Aorta (tissue), 5 donors: ENCODE measurements at places on chromosomes 1 and 21. TPM values are rescaled to one million over a fixed set of nuclear protein-coding genes. Genes with fewer than 3 reads are reported as not detected.

GRCh38 chr1:86447198-86447790, 21.4 kb upstream of the CLCA1 start:
- no peak overlapping the region for H3K4me3 ChIP-seq
- DNase-seq, result no peak
- H3K4me1 ChIP-seq, result no peaks in the 10 kb centered on the region
- H3K27me3 ChIP-seq, result no peaks in the 10 kb centered on the region
- H3K27ac ChIP-seq, result no peak overlapping the region

GRCh38 chr1:67571901-67572593, 113.0 kb upstream of the GADD45A start:
- H3K4me3 ChIP-seq, result no peak overlapping the region
- H3K36me3 ChIP-seq, result no peaks in the 10 kb centered on the region
- H3K27ac ChIP-seq, result no peak overlapping the region
- DNase-seq, result no peak
- no peaks in the 10 kb centered on the region for H3K27me3 ChIP-seq

GRCh38 chr1:85085417-85085816, 37.1 kb upstream of the MCOLN3 start:
- H3K4me1 ChIP-seq, result no peaks in the 10 kb centered on the region
- H3K27me3 ChIP-seq, result no peaks in the 10 kb centered on the region
- DNase-seq, result no peak
- no peak overlapping the region for H3K27ac ChIP-seq
- H3K4me3 ChIP-seq, result no peak overlapping the region

DNA sequence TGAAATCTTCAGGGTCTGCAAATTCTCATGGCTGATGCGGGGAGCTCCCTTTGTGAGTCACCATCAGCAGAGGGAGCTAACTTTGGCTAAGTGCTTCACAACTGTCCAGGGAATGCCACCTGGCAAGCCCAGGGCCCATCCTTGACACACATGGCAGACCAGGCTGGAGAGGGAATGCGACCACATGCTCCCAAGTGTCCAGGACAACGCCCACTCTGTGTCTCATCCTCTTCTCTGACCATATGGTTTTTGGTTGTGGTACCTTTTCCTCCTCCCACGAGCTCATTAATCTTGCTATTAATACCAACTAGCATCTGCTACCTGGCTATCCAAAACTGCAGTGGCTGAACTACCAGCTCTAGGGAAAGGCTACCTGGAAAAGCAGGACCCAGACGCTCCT, 37.1 kb upstream of the CLSTN1 start:
- H3K4me3 ChIP-seq, result no peak overlapping the region
- no peaks in the 10 kb centered on the region for H3K4me1 ChIP-seq
- H3K27ac ChIP-seq, result no peak overlapping the region
- no peaks in the 10 kb centered on the region for H3K27me3 ChIP-seq

DNA sequence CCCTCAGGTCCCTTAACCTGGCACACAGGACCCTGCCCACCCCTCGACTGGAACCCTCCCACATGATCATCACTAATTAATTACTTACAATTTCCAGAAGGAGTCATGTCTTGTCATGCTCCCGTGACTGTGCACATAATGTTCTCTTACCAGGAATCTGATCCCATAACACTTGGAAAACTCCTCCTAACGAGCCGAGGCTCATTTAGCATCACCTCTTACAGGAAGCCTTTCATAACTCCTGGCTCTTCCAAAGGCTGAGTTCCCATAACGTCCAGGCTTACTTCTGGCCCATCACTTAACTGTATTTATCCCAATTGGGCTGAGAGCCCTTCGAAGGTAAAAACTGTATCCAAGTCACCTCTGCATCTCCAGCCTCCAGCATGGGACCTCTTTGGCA, 147.9 kb upstream of the JUN start:
- H3K36me3 ChIP-seq, result no peaks in the 10 kb centered on the region
- no peak overlapping the region for H3K27ac ChIP-seq
- no peak for DNase-seq
- no peak overlapping the region for H3K4me3 ChIP-seq

DNA sequence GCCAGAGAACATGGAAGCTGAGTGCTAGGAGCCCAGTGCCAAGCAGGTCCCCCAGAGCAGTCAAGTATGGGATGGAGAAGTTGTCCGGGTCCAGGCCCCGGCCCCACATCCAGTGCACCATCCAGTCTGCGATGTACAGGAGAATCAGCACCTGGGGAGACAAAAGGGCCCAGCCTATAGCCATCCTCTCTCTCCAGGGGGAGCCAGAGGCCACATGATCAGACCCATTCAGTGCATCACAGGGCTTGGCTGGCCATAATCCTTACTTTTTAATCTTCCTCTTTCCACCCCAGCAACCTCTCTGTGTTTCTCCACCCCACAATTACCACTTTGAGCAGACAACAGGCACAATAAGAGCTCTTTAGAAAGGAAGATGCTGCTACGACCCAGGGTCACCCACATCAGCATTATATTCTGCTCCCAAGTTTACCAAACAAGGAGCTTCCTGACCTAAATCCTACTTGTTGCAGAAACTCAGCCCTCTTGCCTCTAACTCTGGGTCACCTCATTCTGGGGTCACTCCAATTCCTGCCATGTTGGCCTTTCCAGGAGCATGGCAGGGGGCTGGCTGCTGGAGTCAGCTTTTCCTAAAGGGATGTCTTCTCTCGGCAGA, 16.4 kb upstream of the RAB29 start:
- no peaks in the 10 kb centered on the region for H3K4me1 ChIP-seq
- H3K36me3 ChIP-seq, result peaks cover 8% of the 10 kb centered on the region
- H3K27ac ChIP-seq, result no peak overlapping the region
- H3K27me3 ChIP-seq, result no peaks in the 10 kb centered on the region
- no peak overlapping the region for H3K4me3 ChIP-seq

DNA sequence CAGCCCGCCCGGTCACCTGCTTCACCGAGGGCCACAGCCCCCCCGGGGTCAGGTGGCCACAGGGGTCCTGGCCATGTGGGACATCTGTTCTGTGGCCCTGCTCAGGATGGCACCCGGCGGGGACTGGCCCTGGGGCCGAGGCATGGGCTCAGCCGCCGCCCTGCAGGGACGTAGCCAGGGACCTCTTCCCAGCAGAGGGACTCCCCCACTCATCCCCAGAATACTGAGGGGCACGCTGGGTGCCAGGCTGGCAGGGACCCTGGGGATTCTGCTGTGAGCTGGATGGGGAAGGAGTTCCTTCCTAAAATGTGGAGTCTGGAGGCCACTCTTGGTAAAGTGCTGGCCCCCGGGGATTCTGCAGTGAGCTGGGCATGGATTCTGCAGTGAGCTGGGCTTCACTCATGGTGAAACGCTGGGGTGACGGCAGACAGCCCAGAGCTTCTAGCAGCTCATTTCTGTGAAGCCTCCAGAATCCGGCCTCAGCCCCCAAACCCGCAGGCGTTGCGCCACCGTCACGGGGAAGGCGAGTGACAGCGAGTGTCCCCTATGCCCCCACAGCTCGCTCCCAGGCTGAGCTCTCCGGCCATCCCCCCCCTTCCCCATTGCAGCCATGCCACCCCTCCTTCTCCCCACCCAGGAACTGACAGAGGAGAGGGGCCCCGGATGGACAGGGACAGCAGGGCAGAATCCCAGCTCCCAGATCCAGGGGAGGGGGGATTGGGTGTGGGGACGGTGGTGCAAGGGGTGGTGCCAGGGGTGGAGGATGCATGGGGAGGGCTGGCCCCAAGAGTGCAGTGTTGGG, 1.4 kb downstream of the ITGB2 start:
- no peak for DNase-seq
- no peaks in the 10 kb centered on the region for H3K27me3 ChIP-seq
- no peaks in the 10 kb centered on the region for H3K36me3 ChIP-seq
- no peak overlapping the region for H3K27ac ChIP-seq
- H3K4me1 ChIP-seq, result no peaks in the 10 kb centered on the region

GRCh38 chr1:246891105-246891504, 40.6 kb downstream of the AHCTF1 start:
- no peak overlapping the region for H3K4me3 ChIP-seq
- H3K27me3 ChIP-seq, result no peaks in the 10 kb centered on the region
- peaks cover 2% of the 10 kb centered on the region for H3K36me3 ChIP-seq
- no peaks in the 10 kb centered on the region for H3K4me1 ChIP-seq
- no peak for DNase-seq
- no peak overlapping the region for H3K27ac ChIP-seq

- H3K4me1 ChIP-seq, result no peaks in the 10 kb centered on the region
- no peak overlapping the region for H3K4me3 ChIP-seq
- no peaks in the 10 kb centered on the region for H3K27me3 ChIP-seq
- H3K36me3 ChIP-seq, result no peaks in the 10 kb centered on the region
- no peak for DNase-seq
Measured at GRCh38 chr1:7482772-7483495, 288.2 kb upstream of the VAMP3 start.

DNA sequence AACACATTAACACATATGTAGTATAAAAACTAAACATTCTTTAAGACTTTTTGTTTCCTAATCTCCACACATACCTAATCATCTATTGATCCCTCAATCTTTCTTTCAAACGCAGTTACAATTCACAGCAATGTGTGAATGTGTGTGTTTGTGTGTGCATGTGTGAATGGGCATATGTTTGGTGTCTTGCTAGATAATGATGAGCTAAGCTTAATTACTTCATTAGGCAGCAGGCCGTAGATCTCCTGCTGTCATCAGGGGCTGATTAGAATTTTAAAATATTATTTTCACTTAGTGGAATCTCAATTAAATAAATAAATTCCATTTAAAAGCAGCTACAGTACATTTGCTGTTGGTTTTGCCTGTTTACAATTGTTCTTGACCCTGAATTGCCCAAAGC, 187.8 kb upstream of the LHX8 start:
- no peaks in the 10 kb centered on the region for H3K27me3 ChIP-seq
- no peak overlapping the region for H3K27ac ChIP-seq
- no peak overlapping the region for H3K4me3 ChIP-seq

- no peaks in the 10 kb centered on the region for H3K4me1 ChIP-seq
- DNase-seq, result no peak
- no peak overlapping the region for H3K4me3 ChIP-seq
- H3K27me3 ChIP-seq, result no peaks in the 10 kb centered on the region
Measured at GRCh38 chr1:99784809-99785255, 18.4 kb upstream of the FRRS1 start.

- no peaks in the 10 kb centered on the region for H3K27me3 ChIP-seq
- H3K27ac ChIP-seq, result no peak overlapping the region
- DNase-seq, result no peak
- no peaks in the 10 kb centered on the region for H3K36me3 ChIP-seq
- no peak overlapping the region for H3K4me3 ChIP-seq
Measured at GRCh38 chr1:246836209-246836966, 95.4 kb downstream of the AHCTF1 start.

DNA sequence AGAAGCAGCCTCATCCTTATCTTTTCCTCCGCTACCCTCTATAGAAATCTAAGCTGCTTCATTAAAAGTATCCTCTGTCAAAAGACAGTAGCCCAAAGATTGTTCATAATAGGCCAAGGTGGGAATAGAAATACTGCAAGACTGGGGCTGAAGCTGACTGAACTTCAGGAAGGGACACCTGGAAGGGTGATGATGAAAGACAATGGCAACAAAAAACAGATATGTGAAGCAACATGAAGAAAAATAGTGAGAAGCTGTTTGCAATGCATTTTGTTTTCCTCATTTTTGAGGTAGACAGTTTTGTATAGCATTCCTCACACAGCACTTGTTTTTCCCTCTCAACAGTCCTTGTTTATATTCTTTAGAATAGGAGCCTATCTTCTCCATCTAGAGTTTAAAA, 16.9 kb downstream of the DCAF8 start:
- H3K4me3 ChIP-seq, result no peak overlapping the region
- H3K36me3 ChIP-seq, result no peaks in the 10 kb centered on the region
- no peak for DNase-seq
- H3K4me1 ChIP-seq, result peaks cover 3% of the 10 kb centered on the region
- no peaks in the 10 kb centered on the region for H3K27me3 ChIP-seq
- no peak overlapping the region for H3K27ac ChIP-seq

GRCh38 chr1:23792151-23792945, 1.4 kb downstream of the LYPLA2 start:
- no peaks in the 10 kb centered on the region for H3K27me3 ChIP-seq
- DNase-seq, result no peak
- peaks cover 3% of the 10 kb centered on the region for H3K36me3 ChIP-seq
- no peaks in the 10 kb centered on the region for H3K4me1 ChIP-seq

- H3K27me3 ChIP-seq, result no peaks in the 10 kb centered on the region
- DNase-seq, result no peak
- no peaks in the 10 kb centered on the region for H3K36me3 ChIP-seq
- H3K27ac ChIP-seq, result no peak overlapping the region
- H3K4me3 ChIP-seq, result no peak overlapping the region
Measured at GRCh38 chr1:244779410-244779809, 56.0 kb upstream of the COX20 start.

DNA sequence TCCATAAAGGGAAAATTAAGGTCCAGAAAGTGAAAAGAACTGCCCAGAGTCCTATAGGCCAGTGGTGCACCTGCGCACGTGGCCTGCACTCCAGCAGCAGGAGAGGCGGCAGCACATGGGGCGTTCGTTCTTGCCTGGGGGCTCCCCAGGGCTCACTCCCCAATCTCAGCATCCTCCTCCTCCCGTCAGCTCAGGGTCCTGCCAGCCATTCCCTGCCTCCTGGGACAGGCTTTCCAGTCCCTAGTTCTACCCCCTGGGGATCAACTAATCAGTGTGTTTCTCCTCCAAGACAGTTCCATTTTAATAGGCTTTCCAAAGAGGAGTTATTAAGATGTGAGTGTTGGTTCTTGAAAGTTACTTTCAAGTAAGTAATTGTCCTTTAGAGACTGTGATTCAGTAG, 1.2 kb upstream of the A3GALT2 start:
- DNase-seq, result peak; percentile 45
- no peak overlapping the region for H3K4me3 ChIP-seq
- H3K36me3 ChIP-seq, result peaks cover 6% of the 10 kb centered on the region
- H3K27me3 ChIP-seq, result no peaks in the 10 kb centered on the region
- no peaks in the 10 kb centered on the region for H3K4me1 ChIP-seq
- no peak overlapping the region for H3K27ac ChIP-seq

GRCh38 chr1:184686540-184686939, 68.1 kb downstream of the EDEM3 start:
- H3K36me3 ChIP-seq, result no peaks in the 10 kb centered on the region
- no peaks in the 10 kb centered on the region for H3K27me3 ChIP-seq
- H3K27ac ChIP-seq, result no peak overlapping the region
- no peak overlapping the region for H3K4me3 ChIP-seq
- H3K4me1 ChIP-seq, result peaks cover 3% of the 10 kb centered on the region

GRCh38 chr1:221583465-221583864, 158.4 kb downstream of the DUSP10 start:
- H3K36me3 ChIP-seq, result no peaks in the 10 kb centered on the region
- H3K4me1 ChIP-seq, result no peaks in the 10 kb centered on the region
- DNase-seq, result no peak
- no peaks in the 10 kb centered on the region for H3K27me3 ChIP-seq
- H3K27ac ChIP-seq, result no peak overlapping the region

GRCh38 chr1:21472861-21473260, 32.9 kb downstream of the NBPF3 start:
- H3K27me3 ChIP-seq, result no peaks in the 10 kb centered on the region
- H3K4me1 ChIP-seq, result no peaks in the 10 kb centered on the region
- H3K27ac ChIP-seq, result no peak overlapping the region
- no peak for DNase-seq
- H3K4me3 ChIP-seq, result no peak overlapping the region

The AADACL4 gene
- not detected for total RNA-seq

The PLA2G2D gene
- total RNA-seq, result 0.33 TPM

The HJV gene
- not detected for total RNA-seq

The SLC6A9 gene
- total RNA-seq, result 5.5 TPM
